ENCODE measurements at places on chromosomes 1 and 21. TPM values are rescaled to one million over a fixed set of nuclear protein-coding genes. Genes with fewer than 3 reads are reported as not detected.

CYP4Z1 gene
- not detected for total RNA-seq

KDF1 gene
- not detected for total RNA-seq

S100A7 gene
- not detected for total RNA-seq

KIFAP3 gene
- total RNA-seq = 44.9 TPM

KLHDC9 gene
- total RNA-seq = 1.5 TPM

USH2A gene
- total RNA-seq = under 0.01 TPM

OR2T29 gene
- total RNA-seq = not detected

CGN gene
- not detected for total RNA-seq

SLC45A3 gene
- 1.1 TPM for total RNA-seq

CHRM3 gene
- total RNA-seq = 0.29 TPM

DPYD gene
- 90.2 TPM for total RNA-seq

RAB3GAP2 gene
- 44.2 TPM for total RNA-seq

VHLL gene
- not detected for total RNA-seq

ABCG1 gene
- total RNA-seq = under 0.01 TPM

OR2L13 gene
- total RNA-seq = not detected

DFFB gene
- total RNA-seq = 5.1 TPM

FABP3 gene
- total RNA-seq = 38.0 TPM

LDLRAD1 gene
- total RNA-seq = not detected

All from osteoblast (primary cell).